Fibroblast of skin of scalp (primary cell): ENCODE measurements at places on chromosomes 6 and 20.

- no peak for DNase-seq
Measured at GRCh38 chr6:124973780-124974179, 11.5 kb downstream of the RNF217 start.

DNA sequence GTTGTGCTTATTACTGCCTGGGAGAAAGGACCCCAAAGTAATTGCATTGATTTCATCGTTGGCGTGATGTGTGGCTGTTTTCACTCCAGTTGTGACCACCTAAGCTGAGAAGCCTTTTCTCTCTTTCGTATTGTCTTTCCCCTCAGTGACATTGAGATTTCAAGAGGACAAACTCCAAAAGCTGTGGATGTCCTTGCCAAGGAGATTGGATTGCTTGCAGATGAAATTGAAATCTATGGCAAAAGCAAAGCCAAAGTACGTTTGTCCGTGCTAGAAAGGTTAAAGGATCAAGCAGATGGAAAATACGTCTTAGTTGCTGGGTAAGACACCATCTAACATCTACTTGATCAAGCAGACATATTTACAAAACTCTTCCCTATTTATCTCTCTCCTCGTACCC is 60.5 kb downstream of the MTHFD1L start:
- DNase-seq, result no peak

DNA sequence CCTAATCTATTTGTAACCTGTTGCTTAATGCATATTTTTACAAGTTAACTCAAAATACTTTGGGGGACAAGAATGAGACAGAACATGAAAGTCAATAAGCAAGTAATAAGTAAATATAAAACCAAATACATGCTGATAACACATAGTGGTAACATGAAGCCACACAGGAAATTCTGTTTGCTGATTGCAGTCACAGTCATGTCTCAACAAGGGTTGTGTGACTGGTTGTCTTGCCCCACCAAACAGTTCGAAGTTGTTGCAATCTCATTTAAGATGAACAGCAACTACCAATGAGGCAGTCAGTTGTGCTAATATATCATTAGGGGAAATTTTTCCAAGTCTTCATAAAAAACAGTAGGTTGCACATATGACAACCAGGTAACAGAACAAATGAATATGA is 14.5 kb downstream of the CD24 start:
- no peak for DNase-seq

DNA sequence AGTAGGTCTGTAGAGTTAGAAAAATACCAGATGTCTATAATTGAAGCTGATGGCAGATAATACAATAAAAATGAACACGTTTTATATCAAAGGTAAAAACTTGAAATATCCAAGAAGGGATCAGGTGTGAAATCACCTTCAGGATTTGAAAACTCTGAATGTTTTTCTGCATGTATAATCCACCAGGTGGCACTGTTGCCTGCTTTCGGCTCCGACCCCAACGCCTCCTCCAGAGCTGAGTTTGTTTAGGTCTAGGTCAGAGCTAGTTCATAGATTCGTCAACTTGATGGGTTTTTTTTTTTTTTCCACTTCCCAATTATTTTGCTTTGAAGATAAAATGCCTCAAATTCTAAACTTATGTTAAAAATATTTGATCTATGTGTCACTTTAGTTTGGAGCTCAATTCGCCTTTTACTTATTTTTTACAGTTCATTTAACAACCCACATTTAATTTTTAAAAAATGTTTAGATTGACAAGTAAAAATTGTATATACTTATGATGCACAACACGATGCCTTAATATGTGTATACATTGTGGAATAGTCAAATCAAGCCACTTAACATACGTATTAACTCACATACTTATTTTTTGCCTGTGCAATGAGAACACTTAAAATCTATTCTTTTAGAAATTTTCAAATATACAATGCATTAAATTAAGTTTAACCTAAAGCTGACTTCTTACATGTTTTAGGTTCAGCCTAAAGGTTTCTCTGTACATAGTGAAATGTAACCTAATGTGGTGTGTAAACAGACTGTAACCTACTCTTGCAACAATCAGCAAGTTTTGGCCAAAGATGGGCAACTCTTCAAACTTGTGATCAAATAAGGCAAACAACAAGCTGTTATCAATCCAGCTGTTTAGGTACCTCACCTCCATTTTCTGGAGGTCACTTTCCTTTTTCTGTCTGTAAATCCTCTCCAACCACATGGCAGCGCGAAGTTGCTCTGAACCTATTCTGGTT is 39.4 kb upstream of the ENPP4 start:
- DNase-seq, result peak; percentile 46

DNA sequence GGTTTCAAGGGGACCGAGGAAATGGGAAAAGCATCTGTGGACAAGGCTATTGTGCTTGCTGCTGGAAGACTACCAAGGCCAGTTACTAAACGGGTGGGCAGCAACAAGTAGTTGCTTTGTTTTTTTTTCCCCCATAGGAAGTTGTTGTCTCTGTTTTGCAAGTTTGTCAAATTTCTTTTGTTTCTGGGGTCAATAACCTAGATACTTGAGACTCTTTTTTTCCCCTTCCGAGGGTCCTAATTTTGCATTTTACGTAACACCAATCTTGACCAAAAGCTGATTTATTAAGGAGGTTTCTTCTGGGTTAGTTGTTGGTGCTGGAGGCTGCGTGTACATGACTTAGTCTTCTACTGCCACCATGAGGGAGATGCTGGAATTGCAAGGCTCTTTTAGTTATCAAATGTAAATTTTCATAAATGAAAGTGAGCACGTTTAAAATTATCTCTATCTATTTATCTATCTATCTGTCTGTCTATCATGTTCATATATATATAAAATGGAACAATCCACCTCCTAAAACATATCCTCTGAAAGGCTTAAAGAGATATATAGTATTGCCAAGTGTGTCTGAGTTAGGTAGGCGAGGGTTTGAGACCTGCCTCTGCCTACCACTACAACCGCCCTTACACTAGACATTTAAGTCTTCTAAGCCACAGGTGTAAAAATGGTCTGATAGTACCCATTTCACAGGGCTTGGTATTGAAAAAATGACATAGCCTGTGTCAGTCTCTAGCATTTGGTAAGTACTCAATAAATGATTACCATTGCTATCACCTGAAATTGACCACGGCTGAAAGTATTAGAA is 60.2 kb downstream of the GCLC start:
- peak; percentile 70 for DNase-seq

- DNase-seq, result no peak
Measured at GRCh38 chr6:48229841-48230240, 118.8 kb upstream of the PTCHD4 start.

DNA sequence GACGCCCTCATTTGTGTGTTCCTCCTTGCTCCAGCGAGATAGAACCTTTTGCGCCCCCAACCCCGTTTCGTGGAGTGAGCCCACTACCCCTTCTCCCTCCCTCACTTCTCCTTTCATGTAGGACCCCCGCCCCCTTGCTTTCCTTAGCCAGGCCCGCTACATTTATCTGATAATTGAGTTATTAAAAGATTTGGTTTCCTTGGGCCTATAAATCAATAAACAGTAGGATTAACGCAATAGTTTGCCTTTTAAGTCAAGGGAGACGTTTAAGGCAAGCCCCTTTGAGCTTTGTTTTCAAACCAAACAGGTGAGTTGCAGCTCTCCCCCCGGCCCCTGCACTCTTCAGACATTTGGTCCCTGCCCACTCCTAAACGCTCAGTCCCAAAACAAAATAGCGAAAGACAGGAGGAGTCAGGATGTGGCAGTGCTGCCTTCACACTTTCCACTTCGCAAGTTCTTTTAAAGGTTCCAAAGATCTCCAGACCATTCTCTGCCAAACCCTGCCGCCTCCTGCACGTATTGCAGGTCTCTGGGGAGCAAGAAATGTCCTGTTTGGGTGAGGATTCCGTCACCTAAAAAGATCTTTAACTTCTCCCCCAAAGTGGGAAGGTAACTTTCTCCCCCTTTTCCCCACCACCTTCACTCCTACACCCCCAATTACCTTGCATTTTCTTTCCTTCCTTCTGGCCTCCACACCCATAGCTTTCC is 27.6 kb downstream of the TFAP2B start:
- no peak for DNase-seq
